ENCODE measurements at places on chromosomes 5 and 9.

DNA sequence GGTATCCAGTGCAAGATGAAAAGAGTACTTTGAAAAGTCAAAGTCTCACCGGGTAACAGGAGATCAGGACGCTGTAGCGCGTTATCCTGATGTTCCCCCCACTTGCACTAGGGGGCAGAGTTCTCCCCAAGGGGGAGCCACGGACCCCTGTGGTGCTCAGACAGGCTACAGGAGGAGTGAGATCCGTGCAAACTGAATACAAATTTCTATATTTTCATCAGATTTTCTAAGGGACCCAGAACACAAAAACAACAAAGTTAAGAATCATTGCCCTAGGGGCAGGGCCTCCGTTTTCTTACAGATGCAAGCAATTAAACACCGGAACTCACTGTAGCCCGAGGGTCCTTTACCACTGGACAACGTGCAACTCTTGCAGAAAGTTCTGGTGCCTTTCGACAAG is 2.0 kb downstream of the MYO10 start:
- no peak for DNase-seq

DNA sequence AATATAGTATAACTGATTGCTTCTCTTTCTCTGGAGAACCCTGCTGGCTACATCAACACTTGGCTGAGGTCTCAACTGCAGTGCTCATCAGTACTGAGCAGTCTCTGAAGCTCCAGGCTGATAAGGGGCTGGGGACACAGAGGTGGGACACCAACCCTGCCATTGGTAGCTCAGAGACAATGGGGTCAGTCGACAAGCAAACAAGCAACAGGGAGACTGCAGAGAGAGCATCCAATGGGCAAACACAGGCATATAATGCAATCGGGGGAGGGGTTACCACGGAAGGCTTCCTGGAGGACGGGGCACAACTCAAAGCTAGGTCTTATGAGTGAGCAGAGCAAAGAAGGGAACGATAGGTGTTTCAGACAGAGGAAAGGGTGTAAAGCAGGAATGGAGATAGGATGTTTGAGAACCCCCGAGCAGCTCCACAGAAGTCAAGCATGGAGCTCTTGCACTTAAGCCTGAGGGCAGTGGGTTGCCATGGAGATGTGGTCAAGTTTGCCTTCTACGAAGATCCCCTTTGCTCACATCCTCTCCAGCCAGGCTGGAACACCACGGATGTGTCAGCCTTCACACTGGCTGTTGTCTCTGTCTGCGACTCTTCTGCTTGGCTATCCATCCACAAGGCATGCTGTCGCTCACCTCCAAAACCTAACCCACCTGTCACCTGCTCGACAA is 21.5 kb upstream of the AKNA start:
- DNase-seq, result no peak

- no peak for DNase-seq
These were observed 4.7 kb downstream of the KLF9 start for GRCh38 chr9:70409800-70410199.

GRCh38 chr9:14260101-14260500 is 53.8 kb downstream of the NFIB start:
- DNase-seq, result no peak

DNA sequence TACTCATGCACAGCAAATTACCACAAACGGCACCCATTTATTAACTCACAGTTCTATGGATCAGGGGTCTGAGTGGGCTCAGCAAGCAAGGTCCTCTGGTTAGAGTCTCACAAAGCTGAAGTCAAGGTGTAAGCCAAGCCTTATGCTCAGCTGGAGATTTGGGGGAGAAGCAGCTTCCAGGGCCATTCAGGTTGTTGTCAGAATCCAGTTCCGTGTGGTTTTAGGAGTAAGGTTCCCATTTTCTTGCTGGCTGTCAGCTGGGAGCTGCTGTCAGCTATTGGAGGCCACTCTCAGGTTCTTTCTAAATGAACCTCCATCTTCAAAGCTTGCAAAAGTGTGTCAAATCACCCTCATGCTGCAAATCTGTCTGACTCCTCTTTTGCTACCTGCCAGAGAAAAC is 17.7 kb downstream of the FCN2 start:
- DNase-seq, result no peak

DNA sequence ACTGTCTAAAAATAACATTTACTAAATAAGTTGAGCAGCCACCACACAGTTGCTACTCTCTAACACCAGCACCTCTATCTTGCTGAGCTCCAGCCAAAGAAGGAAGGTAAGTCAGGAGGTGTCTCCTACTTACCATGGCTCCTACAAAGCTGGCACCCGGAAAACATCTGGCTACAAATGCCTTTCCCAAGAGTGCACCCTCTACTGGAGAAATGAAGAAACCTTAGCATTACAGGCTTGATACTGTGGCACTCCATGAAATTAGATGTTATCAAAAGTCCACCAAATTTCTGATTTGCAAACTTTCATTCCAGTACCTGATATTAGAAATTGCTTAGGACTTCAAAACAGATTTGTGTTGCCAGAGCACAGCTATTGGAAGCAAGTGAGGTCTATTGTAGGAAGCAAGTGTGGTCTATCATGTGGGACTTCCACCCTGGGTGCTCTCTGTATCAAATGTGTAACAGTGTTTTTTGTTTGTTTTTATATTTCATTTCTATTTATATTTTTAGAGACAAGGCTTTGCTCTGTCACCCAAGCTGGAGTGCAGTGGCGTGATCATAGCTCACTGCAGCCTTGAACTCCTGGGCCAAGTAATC is 25.7 kb upstream of the RFK start:
- DNase-seq, result no peak

DNA sequence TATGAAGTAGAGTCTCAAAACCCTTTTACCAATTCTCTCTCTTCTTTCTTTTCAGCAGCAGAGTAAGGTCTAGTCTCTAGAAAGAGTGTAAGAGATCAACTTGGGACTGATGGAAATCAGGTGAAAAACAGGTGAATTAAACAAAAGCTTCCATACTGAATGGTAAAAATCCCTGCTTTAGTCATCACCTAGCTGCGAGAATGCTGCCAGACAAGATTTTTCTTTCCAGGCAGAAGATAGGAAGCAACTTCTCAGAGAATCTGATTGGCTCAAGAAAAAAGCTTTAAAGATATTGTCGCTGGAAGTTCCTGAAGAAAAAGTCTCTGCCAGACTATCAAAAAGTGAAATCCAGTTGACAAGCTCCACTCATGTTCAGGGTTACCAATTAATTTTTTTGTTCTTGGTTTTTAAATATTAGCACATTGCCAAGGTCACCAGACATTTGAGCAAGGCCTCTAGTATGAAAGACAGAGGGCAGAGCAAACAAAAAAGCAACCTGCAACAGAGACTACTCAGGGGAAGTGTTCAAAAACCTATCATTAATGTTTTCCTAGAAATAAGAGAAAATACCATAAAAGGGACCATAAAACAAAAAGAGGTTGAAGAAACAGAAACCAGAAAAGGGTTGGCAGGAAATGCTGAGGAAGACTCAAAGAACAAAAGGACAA is 9.3 kb downstream of the CDO1 start:
- no peak for DNase-seq

DNA sequence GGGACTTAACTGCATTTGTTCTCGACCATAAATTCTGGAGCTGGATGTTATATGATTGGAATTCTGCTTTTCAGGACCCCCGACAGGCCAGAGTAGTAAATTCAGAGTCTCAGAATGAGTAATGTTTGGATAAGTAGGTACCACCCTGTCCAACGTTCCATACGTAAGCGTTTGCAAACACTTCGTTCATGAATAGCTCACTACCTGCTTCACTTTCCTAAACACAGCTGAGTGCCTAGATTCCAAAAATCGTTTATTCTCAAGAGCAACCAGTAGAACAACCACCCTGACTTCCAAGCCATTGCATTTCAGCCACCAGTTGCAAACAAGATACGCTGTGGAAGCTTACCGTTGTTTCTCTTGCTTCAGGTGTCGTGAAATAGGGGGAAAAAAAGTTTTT is 101.3 kb upstream of the DMRT1 start:
- no peak for DNase-seq

Data from GM12892 (cell line).